ENCODE measurements at places on chromosomes 5 and 9.

GRCh38 chr5:94021246-94021645, 279.8 kb upstream of the POU5F2 start:
- no peak for DNase-seq

DNA sequence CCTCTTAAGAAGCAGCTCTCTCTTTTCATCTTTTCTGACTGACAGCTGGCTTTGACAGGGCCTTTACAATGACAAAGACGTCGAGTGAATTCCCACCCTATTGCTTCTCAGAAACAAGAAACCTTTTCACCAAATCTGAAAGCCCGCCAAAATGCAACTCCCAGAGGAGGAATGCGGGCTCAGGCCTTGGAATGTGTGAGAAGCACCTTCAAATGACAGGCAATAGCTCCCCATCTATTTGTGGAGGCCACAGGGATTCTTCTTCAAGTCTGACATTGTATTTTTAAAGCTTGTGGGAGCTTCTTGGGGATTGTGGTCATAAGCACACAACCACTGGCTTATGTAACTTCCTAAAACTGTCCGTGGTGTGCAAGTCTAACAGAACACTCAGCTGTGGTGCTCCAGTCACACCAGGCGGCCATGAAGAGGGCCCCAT, 72.7 kb downstream of the DPYSL3 start:
- DNase-seq: no peak

DNA sequence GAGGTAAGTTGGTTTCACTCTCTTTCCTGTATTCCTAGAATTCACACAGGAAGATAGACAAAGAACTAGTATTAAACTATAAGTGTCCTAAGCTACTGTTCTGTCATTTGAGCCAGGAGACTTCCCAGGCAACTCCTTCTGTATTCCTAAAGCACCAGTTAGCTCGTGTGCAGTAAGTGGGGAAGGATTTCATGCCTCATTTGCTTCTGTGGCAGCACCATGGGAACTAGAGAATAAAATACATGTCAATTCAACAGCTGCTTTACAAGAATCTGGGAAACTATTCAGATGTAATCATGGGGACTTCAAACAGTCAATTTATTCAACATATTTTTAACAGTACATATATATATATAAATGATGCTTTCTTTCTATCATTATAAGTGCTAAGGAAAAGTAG, 762.3 kb downstream of the PRELID2 start:
- DNase-seq: no peak

DNA sequence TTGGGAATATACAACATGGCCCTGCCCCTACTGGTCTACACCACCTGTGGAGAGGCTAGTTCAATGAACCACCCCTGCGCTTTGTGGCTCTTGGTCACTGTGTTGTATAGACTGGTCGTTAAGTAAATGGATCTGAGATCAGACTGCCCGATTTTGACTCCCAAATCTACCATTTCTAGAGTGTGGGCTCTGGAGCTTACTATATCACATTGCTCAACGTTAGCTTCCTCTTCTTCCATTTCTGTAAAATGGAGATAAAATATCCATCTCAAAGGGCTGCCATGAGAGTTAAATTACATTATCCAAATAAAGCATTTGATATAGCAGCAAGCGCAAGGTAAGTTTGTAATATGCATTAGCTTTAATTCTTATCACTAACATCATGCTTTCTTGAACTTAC, 52.7 kb upstream of the IFNK start:
- DNase-seq: no peak

DNA sequence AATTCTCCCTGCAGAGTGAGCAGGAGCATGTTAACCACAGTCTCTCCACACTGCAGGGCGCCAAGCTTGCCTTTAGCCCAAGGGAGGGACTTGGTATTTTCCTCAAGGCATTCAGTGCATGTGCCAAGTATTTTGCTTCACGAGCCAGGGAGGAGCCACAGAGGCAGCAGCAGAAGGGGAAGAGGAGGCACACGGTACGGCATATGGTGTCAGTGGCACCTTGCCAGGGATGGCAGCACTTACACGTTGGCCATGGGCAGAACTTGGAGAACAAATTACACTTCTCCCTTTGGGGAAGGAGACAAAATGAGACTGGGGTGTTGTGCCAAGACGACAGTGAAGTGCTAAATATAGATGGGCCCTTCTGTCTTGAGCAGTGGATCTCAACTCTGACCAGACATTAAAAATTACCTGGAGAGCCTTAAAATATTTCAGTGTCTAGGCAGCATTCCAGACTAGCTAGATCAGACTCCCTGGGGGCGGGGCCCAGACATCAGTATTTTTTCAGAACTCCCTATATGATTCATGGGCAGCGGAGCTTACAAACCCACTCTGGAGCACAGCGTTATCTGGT, 155.8 kb downstream of the DRD1 start:
- DNase-seq: no peak

GRCh38 chr5:1899201-1899600, 16.5 kb upstream of the IRX4 start:
- DNase-seq: no peak

GRCh38 chr9:106799152-106799551, 63.8 kb upstream of the ZNF462 start:
- no peak for DNase-seq

DNA sequence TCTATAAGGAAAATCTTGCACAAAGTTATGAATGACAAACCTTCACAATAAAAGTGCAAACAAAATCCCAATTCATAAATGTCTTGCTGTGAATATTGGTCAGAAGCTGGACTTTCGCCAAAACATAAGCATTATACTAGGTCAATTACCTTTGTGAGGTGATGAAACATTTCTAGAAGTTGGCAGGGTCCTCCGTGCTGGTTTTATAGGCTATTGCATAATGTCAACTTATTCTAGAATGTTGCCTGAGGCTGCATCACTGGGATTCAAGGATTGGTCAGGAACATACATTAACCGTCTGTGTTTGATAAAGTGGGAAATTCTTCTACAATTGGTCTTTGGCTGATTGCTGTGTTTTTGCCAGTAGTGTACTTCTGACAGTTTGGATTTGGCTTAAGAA, 49.8 kb upstream of the PALM2AKAP2 start:
- DNase-seq: no peak

DNA sequence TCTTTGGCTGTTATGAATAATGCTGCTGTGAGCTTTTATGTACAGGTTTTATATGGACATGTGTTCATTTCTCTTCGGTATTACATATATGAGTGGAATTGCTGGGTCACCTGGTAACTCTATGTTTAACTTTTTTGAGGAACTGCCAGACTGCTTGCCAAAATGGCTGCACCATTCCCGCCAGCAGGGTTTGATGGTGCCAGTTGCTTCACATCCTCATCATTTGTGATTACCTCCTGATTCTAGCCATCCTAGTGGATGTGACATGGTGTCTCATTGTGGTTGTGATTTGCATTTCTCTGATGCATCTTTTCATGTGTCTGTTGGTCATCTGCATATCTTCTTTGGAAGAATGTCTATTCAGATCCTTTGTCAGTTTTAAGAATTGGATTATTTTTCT, 10.7 kb downstream of the NANS start:
- DNase-seq: no peak

GRCh38 chr5:17132444-17133083, 84.9 kb upstream of the BASP1 start:
- DNase-seq: no peak

GRCh38 chr5:38715696-38716095, 130.1 kb upstream of the OSMR start:
- DNase-seq: no peak

Measured in CD4-positive, alpha-beta T cell treated with Interleukin-15 for 1 hour (primary cell).